Omental fat pad (tissue), 4 donors: ENCODE measurements at places on chromosomes 11 and 22.

DNA sequence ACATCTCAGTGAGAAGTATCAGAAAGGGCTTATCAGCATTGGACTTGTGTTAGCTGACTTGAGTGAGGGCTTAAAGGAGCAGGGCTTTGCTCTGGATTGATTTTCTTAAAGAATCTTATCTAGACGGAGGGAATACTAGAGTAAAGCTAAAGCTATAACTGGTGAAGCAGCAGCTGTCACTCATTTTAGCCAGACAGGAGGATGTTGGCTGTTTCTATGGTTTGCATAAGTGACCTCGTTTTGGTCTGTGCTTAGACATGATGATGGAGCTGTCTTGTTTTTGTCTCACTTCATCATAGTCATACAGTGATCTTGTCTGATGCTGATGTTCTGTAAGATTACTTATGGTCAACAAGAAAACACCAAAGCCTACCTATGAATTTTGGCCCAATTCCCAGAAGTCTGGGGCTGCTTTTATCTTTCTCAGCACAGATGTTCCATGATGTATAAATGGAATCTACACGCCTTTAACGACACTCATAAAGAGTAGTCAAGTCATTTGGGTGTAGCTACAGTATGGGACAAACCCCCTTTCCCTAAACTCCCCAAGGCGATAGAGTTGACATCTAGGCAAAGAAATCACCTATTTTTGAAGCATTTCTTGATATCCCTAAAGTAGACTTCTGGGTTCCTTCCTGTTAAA is 77.5 kb upstream of the UCP3 start:
- no peak for DNase-seq

- no peak for DNase-seq
Measured at GRCh38 chr22:21736948-21737347, 1.4 kb upstream of the YPEL1 start.

DNA sequence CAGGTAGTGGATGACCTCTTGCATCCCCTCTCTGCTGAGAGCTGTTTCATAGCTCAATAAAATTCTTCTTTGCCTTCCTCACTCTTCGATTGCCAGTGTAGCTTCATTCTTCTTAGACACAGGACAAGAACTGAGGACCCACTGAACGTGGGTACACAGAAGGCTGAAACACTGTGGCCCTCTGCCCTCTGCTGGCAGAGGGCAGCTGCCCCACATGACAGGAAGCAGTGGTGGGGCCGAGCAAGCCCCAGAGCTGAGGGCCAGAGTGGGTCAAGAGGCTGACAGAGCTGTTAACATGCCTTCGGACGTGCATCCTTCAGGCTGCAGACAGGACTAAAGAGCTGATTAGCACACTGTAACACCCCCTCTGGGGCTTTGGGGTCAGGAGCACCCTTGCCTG is 15.6 kb downstream of the SMC1B start:
- DNase-seq = no peak

GRCh38 chr22:44591146-44591790 is 93.2 kb upstream of the RTL6 start:
- no peak for DNase-seq

DNA sequence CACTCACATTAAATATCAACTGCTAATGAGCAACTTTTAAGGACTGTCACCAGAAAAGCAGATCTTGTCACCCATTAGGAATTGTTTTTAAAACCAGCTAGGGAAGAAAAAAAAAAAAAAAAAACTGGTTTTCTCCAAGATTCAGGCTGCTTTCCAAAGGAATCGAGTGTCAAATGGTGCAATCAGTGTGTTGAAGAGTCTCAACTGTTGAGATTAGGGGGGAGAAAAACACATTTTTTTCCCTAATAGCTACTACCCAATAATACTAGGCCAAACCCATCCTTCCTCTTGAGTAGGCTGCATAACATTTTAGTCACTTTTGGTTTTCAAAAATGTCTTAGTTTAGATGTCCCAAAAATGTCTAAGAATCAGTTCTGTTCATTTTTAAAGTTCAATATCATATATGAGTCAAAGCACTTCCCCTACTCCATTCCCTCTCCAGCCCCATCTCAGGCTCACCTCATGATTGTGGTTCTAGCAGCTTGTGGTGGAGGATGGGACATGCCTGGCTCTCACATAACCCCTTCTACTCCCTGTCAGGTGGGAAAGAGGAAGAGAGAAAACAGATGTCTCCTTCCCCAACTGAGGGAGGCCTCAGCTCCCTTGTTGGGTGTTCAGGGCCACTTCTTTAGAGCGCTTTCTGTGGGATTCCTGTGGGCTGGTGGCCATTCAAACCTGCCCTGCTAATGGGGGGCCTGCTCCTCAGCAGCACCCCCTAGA is 193.6 kb downstream of the CWF19L2 start:
- no peak for DNase-seq

DNA sequence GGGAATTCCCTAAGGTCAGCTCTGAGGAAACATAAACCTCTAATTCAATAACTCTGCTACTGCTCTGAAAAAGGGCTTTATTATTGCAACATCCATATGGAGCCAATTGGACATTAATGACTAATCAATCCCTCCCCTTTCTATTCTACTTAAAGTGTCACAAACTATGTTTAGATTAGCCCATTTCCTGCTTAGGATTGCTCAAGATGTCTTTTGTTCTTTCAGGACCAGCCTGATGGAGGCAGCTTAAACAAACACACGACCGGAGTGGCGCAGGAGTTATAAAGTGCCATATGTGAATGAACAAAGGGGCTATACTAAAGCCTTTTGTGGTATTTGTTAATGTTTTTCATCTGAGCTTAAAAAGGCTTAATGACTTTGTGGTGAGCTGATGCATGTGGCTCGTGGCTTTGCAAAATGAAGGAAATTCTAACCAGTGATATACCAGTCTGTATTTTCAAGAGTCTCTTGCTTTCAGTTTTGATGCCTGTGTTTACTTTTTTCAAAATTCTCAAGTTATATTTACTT is 354.4 kb downstream of the SOX6 start:
- DNase-seq = no peak

DNA sequence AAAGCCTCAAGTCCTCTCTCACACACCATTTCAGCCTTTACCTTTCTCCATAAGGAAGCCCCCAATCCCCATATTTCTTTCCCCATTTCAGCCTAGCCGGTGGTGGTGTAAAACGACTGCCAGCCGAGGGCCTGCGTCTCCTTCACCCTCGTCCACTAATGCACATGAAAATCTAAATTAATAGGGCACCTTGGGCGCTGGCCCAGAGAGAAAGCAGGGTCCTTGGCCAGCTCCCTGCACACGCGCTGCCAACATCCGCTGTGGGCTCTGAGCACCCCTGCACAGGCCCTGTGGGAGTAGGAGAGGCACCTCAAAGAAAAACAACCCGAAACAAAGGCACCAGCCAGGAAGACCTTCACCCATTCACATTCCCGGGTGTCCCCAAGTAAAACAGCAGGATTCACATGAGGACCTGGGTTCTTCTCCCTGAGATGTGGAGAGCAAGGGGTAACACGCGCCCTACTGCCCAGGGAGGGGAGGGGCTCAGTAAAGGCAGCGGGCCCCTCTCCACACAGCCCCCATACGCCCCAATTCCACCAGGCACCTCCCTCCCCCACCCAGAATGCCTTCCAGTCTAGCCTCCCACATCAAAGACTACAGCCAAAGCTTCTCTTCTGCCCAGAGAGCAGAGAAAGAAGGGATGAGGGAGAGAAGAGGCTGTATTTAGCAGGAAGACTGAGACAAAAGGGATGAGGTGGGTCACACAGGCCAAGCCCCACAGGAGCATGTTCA is 79.0 kb downstream of the MICAL3 start:
- no peak for DNase-seq

DNA sequence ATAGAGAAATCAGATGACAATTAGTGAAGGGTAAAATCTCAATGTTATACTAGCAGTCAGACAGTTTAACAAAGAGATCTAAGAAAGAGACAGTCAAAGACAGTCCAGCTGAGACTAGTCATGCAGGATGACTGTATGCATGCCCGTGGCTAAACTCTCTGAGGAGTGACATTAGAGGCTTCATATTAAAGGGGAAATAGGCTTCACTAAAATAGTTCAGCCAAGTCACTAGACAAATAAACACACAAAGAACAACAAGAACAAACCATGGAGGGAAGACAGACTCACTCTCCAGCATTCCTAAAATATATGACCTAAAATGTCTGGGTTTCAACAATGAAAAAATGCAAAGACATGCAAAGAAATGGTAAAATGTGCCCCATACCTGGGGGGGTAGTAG is 18.6 kb upstream of the APLNR start:
- DNase-seq = no peak

DNA sequence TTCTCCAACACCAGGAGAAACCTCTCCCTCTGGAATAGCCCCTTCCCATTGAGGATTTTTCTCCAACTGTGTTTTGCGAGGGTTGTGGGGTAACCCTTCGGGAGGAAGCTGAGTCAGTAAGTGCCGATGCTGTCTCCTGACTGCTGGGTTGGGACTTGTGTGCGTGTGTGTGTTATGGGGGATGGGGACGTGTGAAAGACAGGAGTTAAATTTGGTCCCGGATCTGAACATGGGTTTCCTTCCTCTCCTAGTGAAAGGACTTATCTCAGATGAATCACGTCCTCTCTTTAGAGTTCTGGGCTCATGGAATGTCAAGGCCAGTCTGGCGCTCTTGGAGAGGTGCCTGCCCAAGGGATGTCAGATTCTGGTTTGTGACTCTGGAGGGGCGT is 33.3 kb downstream of the KIAA1671 start:
- no peak for DNase-seq

DNA sequence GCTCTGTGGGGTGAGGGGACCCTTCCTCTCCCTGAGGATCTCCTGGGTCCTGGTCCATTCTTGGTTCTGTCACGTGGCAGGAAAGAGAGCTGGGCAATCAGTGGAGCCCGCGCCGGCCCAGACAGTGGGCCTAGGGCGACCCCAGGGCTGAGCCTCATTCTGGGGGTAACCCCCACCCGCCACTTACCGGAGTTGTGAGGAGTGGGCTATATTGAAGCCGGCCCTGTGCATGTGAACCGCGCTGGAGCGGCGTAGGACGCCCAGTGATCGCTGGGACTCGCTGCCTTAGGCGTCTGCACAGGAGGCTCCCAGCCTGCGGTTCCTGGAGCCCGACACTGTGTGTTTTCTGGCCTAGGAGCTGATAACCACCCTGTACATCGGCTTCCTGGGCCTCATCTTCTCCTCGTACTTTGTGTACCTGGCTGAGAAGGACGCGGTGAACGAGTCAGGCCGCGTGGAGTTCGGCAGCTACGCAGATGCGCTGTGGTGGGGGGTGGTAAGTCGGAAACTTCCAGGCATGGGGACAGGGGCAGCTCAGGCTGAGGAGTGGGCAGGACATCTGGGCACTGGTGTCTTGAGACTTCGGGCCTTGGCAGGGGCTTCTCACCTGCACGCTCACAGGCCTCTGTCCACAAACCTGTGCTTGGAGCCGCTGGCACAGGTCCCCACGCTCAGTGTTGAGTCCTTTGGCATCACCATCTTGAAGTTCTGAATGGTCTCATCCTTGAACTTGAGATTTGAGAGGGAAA is 127.1 kb downstream of the KCNQ1OT1 start:
- no peak for DNase-seq

GRCh38 chr11:67410369-67410831 is 5.1 kb upstream of the CARNS1 start:
- DNase-seq = no peak

DNA sequence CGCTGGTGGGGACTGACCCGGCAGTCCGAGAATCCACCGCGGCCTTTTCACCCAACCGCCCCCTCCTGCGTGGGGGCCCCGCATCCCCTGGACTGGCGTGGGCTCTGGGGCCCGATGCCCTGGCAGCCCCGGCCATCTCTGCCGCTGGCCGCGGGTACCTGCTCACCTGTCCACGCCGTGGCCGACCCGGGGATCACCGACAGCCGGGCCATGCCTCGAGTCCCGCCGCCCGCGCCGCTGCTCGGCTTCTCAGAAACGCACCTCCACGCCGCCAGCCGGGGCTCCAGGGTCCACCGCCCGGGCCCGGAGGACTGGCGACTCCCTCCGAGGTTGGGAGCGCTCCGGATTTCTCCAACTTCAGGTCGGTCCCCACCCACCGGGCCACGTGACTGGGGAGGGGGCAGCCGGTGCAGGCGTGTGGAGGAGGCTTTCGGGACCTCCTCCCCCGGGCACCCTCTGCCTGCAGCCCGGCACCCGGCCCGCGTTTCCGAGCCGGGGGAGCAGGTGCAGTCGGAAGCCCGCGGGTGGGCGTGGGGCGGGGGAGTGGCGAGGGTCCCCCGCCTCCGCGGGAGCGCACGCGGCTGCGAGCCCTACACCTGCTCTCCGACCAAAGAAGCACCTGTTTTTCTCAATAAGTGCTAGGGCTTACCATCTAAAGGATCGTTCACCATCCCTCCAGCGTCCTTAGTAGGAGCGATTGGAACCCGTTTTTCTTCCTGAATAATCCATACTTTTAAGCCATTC is 554 bp upstream of the NRIP3 start:
- no peak for DNase-seq

- DNase-seq = no peak
Measured at GRCh38 chr11:95994329-95994728, 70.4 kb upstream of the MTMR2 start.

DNA sequence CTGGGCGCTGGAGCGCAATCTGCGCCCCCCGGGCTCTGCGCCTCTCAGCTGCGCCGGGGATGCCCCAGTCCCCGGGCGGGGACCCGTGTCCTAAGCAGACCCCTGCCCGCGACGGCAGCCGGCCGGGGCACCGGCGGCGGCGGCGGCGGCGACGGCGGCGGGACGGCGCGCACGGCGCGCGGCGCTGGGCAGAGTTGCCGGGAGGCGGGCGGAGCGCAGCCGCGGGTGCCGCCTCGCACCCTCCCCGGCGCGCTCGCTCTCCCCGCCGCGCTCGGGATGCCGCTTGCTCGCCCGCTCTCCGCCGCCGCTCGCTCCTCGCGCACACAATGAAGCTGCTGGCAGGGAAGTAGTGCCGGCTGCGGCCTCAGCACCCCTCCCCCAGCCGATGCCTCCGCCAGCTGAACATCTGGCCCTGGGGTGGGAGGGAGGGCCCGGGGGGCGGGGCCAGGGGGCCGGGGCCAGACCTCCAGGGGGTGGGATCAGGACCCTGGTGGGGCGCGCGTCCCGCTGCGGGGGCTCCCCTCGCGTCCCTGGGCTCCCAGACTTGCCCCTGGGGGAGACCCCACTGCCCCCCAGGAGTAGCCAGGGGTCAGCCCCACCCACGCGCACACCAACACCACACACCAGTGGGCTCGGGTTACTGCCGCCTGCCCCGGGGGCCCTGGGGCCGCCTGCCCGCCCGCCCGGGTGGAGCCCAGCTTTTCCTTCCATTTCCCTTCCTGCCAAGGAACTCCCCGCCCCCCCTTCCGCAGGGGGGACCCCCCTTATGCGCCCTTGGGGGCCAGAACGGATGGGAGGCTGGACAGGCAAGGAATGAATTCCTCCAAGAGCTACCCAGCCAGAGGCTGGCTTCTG is at the start of gene RCOR2:
RCOR2 (minus strand) TSS at position 328 of the 855 bp plus-strand sequence. CDS start 708 bp downstream, outside the sequence.
- DNase-seq = no peak
